ENCODE measurements at places on chromosomes 5 and 9. TPM values are rescaled to one million over a fixed set of nuclear protein-coding genes. Genes with fewer than 3 reads are reported as not detected.

GRCh38 chr5:99247346-99247745 is 318.5 kb upstream of the CHD1 start:
- DNase-seq: no peak

GRCh38 chr5:176725521-176726280 is 78.4 kb downstream of the TSPAN17 start:
- DNase-seq: no peak

- no peak for DNase-seq
These were observed 705.2 kb upstream of the ZNF608 start for GRCh38 chr5:125451622-125452021.

GRCh38 chr5:174575043-174575442 is 149.3 kb upstream of the MSX2 start:
- no peak for DNase-seq

- no peak for DNase-seq
These were observed 478 bp downstream of the TEX10 start for GRCh38 chr9:100352201-100352726.

DNA sequence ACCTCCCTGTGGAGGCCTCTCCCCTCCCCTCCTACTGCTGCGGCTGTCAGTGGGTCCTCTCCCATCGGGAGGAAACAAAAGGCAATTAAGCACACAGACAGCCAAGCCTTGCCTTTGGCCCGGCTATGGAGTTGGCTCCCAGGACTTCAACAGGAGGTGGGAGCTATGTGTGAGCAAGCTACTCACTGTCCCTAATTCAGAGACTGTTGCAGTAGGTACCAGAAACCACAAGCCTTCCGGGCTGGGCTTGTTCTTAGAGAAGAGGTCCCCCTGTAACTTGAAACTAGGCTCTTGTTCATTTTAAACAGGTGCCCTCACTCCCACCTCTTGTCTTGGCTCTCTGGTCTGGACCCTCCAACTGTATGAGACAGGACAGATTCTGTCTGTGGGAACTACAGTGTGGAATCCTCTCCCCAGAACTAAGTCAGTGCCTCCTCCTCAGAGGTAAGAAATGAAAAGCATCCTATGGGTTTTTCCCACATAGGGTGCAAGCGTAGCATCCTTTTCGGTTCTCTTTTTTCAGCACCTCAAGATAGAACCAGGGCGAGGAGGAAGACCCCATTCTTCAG is 561.1 kb downstream of the EBF1 start:
- no peak for DNase-seq

- DNase-seq: no peak
These were observed 968.1 kb downstream of the TAF11L14 start for GRCh38 chr5:18602402-18602801.

DNA sequence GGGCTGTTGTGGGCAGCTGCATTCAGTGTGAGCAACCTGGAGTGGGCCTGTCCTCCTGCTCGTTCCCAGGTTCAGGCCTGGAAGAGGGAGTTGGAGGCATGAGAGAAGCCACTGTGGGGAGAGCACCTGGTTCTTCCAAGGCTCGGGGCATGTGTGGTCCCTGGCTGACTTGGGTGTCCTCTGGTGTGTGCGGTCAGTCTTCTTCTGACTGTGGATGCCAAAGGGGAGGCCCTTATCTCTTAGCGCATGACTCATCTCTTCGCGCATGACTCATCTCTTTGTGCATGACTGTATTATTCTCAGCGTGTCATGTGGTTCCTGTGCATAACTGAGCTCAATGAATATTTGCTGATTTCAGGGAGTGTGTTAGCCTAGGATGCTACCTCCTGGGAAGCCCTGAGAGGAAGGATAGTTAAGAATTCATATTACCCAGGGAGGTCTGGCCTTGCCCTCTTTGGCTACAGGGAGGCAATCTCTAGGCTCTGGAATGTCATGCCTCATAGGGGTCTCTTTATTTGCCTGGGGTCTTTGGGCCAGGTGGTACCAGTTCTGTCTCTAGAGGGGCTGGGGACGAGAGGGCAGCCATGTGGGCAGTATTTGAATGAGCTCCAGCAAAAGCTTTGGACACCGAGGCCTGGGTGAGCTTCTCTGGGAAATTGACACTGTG is 188.7 kb downstream of the HSPA4 start:
- peak; percentile 47 for DNase-seq

DNA sequence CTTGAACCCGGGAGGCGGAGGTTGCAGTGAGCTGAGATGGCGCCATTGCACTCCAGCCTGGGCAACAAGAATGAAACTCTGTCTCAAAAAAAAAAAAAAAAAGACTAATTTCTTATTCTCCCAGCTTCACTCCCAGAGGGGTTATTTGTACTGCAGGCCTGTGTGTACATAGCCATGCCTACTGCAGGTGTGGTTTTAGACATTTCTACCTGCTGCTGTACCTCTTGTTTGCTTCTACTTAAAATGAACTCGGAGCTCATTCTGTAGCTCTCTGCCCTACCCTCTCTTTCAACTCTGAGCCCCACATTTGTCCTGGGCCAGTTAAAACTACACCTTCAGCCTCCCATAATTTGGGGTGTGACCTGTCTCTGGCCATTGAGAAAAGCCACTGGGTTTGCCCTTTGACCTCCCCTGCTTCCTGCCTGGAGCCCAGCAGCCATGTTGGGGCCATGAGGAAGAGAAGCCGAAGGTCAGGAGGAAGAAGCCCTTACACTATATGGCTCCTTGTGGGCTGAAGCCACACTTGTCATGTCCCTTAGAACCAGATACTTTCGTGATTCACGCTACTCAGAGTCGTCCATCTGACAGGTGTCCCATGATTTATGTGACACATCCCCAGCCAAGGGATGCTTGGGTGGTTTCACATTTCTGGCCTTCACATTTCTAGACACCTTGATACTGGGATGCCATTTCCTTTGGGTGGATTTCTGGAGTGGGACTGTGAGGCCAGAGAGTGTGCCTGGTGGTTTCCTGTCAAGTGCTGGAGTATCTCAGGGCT is 9.4 kb upstream of the CARD19 start:
- DNase-seq: no peak

GRCh38 chr5:54821445-54822323 is 163.7 kb downstream of the ESM1 start:
- no peak for DNase-seq

DNA sequence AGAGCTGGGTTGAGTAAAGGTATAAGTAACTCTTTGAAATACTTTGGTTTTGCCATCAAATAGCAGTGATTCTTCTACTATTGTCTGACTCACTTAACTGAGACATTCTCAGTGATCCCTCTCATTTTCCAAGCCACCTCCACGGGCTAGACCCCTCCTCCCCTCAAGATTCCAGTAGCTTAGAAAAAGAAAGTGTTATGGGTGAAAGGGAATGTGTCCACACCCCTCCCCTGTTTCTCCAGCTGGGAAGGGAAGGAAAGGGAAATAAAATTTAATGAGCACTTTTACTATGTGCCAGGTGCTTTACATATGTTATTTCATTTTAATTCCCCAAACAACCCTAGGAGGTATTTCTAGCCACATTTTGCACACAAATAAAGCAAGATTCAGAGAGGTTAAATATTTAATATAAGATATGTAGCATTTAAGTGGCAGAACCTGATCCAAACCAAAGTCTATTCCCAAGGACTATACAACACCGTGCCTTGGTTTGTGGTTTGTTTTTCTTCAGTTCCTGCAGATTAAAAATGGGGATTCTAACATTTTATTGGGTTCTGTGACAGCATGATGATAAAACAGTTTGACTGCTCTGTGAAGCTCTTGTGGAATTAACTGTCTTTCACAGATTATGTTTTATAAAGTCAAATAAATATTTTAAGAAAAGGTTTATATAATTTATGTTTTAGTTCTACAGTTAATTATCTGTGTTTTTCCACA is 135.9 kb downstream of the ZSWIM6 start:
- no peak for DNase-seq

GRCh38 chr9:96854651-96855273 is 448 bp upstream of the ZNF782 start:
- DNase-seq: no peak

- no peak for DNase-seq
These were observed 133.1 kb upstream of the EPB41L4A start for GRCh38 chr5:112552216-112552615.

GRCh38 chr5:88984040-88984439 is 101.1 kb upstream of the MEF2C start:
- DNase-seq: no peak

DNA sequence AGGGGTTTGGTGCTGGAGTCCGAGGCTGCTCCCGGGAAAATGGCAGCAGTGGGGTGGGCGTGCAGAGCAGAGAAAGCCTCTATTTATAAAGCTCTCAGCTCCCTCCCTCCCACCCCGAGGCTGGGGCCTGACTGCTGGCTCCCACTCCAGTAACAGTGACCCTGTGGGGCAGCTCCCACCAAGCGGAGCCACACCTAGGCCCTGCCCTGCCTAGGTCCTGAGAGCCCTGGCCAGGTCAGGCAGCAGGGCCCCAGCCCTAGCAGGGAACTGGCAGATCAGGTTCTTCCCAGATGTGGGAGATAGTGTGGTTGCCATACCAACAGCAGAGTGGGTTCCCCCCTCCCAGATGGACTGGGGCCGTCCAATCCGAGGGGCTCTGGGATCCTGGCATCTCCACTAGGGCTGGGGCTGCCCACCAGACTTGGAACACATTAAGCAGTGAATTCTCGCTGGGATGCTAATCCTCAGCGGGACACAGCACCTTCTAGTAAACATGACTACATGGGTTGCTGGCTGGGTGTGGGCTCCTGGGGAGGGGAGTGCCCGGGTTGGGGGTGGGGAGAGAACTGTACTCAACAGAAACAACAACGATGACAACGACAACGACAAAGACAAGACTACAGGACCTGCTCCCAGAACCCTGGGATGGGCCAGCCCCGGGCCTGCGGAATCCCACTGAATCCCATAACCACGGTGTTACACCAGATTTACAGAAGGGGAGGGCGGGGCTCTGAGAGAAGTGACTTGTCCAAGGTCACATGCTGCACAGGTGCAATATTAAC is 1.5 kb downstream of the SH3GLB2 start:
- peak; percentile 48 for DNase-seq

DNA sequence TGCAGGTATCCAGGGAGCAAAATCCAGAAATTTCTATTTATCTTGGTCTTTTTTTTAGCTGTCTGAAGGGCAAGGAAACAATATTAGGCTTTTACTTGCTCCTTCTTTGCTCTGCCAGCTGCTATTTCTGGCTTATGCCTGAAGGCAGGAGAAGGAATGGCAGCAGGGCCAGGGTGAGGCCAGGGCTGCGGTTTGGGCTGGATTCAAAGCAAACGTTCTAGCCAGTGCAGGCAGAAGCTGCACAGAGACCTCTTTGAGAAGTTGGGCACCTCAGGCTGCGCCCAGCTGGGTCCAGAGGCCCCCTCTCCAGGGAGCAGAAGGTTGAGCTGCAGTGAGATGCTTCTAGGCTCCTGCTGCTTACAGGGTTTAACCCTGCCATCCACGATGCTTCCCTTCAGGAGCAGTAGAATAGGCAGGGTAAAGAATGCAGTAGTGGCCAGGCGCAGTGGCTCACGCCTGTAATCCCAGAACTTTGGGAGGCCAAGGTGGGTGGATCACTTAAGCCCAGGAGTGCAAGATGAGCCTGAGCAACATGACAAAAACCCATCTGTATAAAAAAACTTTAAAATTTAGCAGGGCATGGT is 201.2 kb downstream of the ADCY2 start:
- peak; percentile 11 for DNase-seq

DNA sequence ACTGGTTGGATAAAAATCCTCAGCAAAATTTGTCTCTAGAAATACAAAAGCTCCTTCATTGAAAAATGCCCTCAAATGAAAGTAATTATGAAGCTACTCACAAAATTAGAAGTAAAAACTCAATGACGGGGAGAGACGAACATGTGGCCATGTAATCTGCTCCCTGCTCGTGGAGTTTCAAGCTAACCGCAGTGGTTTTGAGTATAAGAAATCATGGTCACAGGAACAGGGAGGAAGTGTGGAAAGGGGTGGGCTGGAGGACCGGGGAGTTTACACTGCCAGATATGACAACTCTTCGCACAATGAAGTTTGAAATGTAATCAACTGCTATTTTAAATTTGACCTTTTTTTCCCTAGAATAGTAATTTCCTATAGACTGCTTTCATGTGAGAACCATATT is 765.4 kb upstream of the DMAC1 start:
- DNase-seq: no peak

DNA sequence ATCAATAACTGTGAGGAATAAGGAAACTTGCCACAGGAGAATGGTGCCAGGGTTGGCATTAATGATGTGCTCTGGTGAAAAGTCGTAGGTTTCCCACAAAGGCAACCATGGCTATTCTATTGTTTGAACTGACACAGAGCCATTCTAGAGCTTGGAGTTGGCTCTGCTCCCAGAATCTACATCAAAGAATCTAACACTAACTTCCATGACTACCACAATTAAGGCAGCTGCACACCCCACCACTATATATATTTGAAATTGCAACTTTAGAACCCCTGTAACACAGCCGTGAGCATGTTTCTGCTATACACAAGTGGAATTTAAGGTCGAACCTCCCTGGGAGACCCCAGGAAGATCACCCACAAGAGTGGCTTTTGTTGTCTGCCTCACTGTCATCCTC is 89.7 kb upstream of the CCDC152 start:
- DNase-seq: no peak

DNA sequence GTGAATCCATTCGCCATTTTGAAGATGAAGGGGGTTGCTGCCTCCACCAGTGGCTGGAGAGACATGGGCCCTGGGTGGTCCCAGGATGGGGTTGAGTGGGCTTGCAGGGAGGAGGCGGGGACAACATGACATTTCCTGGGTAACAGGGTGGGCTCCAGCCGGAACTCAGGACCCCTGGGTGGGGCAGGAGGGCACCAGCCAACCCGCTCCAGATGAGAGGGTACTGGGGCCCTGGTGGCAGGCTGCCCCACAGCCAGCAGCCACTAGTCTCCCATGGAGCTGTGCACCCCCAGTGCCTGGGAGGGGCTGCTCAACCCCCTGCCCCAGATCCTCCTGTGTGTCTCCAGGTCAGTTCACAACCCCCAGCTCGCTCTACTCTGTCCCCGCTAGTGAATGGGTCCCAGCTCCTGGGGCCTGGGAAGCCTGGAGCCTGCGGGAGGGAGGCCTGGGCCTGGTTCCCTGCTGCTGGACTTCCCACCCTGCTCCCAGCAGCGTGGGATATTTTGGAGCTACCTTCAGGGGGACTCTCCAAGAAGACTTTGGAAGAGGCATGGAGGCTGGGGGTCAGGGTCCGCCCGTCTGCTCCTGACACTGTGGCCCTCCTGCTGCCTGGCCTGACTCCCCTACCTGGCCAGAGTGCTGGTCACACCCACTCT is 55.9 kb downstream of the AHRR start:
- DNase-seq: no peak

GRCh38 chr5:34700078-34700452 is 43.9 kb downstream of the RAI14 start:
- DNase-seq: no peak

The FGF1 gene
- total RNA-seq: 1.3 TPM

The QRFP gene
- total RNA-seq: not detected

The SH2D3C gene
- total RNA-seq: 39.5 TPM

The MCC gene
- 14.9 TPM for total RNA-seq

The CBY3 gene
- 2.1 TPM for total RNA-seq

The PRRX2 gene
- 5.8 TPM for total RNA-seq

The SLCO6A1 gene
- not detected for total RNA-seq

The SH3TC2 gene
- total RNA-seq: under 0.01 TPM

The SYK gene
- 86.8 TPM for total RNA-seq

The CEL gene
- total RNA-seq: 4.7 TPM

The BTNL8 gene
- total RNA-seq: 2.9 TPM

Data from upper lobe of left lung (tissue), 6 donors.